ENCODE measurements at places on chromosomes 5 and 9.

- no peak for DNase-seq
Measured at GRCh38 chr9:110021891-110022290, 186.1 kb downstream of the C9orf152 start.

- peak; percentile 58 for DNase-seq
Measured at GRCh38 chr5:169450464-169450863, 133.1 kb upstream of the SPDL1 start.

- DNase-seq: no peak
Measured at GRCh38 chr9:13367784-13368183, 88.3 kb upstream of the MPDZ start.

DNA sequence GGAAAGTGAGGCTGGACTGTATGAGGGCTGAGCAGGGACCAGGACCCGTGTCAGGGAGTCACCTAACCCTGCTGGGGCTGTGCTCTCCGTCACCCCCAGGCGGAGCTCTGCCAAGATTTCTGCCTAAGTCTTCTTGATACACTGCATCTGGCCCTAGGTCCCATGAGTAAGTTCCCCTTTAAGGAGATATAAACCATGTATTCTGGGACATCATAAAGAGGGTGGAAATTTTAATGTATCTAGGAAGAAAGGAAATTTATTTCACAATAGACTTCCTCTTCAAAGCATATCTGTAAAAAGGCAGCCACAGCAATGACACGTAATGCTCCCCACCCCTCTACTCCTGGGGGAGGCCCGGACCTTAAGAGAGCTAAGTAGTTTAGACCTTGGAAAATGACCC is 183.4 kb downstream of the FBXL7 start:
- no peak for DNase-seq

DNA sequence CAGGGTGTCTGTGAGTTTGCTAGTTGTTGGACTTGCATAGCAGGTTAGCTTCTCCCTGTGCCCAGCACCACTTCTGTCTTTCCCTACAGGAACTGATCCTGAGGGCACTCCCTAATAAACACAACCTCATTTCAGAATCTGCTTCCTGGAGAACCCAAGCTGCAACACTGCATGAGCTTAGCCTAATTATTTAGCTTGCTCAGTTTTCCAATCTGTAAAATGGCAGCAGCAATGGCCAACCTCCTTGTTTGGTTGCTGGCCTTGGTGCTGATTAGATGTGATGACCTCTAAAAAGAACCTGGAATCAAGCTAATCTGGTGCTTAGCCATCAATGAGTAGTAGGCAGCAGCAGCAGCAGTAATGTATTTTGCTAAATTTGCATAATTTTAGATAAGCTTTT is 133.9 kb downstream of the ADCY2 start:
- no peak for DNase-seq

DNA sequence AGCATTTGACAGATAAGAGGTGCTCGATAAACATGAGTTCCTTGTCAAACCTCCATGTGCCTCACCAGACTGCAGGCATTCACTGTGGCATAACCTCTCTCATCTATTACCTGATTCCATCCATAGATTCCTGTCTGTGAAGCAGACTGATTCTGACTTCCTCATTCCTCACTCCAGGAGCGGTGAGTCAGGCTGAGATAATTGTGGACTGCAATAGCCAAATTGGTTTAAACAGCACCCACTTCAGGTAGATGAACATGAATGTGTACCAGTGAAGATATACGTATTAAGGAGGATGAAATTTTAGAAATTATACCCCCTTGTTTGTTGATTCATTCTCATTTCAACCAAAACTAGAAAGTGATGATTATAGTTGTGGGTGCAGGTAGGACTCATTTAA is 391.2 kb downstream of the HINT1 start:
- DNase-seq: no peak

DNA sequence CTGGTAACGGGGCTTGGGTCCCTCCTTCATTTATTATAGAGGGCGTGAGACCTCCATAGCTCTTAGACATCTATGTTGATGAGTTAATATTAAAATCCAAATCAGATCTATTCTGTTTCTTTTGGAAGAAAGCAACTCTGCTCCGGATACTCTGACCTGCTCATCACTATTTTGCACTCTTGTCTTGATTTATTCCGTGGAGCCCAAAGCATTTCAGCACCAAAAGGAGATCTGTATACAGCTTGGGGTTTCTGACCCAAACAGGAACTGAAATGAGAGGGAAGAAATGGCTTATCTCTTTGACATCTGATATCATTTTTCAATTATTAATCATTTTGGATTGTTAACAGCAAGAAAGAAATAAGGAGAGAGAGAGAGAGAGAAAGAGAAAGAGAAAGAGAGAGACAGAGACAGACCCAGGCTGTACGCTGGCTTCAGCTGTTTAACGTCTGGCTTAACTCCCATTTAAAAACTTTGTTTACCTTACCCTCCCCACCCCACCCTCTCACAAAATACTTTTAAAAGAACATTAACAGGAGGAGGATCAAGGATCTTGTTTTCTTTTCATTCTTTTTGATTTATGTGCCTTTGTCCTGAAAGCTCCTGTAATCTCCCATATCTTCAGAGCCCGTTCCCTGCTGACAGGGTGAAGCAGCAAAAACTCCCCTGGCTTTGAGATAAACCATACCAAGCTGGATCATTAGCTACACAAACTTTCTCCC is 231.4 kb upstream of the TUT7 start:
- DNase-seq: no peak

DNA sequence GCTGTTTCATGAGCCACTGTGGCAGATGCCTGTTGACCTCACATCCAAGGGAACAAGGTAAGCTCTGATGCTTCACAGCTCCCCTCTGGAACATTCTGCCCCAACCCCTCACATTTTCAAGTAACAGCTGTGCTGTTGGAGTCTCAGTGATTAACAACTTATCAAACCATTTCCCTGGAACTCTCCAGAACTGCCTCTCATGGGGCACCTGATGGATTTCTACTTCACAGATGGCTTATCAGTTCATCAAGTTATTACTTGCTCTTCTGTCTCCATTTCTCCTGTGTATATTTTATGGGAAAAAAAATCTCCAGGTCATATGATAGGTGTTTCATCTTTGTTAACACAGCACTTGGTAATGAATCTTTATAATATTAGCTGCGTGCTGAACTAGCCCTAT is 322.4 kb downstream of the MAN2A1 start:
- DNase-seq: no peak

- DNase-seq: no peak
Measured at GRCh38 chr9:103734471-103734870, 359.6 kb upstream of the SMC2 start.

DNA sequence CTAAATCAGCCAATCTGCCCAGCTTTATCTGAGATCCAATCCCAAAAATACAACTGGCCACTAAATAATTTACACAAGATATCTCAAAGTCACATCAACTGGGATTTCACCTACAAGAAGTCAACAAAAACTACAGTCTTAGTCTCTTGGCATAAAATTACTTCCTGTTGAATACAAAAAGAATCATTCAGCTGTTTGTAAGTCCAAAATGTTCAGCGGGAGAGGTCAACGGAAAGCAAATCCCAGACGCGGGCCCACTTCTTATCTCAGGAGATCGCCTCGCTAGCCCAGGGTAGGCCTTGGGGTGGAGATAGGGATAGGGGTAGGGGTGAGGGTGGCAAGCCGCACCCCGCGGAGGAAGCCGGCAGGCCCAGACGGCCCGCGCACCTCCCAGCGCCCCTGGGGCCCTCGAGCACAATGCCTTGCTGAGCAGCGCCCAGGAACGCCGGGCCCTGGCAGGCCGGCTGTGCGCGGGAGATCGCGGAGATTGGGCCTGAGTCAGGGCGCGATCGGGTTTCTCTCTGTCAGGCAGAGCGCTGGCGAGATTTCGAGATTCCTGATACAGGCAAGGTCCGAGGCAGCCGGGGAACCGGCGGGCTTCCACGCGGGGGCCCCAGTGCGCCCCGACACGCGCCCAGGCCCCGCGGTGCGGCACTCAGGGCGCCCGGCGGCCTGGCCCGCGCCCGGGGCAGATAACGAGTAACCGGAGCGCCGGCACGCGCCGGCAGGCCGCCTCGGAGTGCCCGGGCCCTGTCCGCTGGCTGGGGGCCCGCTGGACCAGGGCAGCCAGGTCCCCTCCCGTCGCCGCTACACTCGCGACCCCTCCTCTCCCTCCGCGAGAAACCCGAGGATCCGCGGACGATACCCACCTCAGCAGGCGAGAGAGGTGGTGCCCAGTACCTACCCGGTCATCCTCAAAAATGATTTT is 601 bp downstream of the HINT1 start:
- DNase-seq: peak; percentile 76

DNA sequence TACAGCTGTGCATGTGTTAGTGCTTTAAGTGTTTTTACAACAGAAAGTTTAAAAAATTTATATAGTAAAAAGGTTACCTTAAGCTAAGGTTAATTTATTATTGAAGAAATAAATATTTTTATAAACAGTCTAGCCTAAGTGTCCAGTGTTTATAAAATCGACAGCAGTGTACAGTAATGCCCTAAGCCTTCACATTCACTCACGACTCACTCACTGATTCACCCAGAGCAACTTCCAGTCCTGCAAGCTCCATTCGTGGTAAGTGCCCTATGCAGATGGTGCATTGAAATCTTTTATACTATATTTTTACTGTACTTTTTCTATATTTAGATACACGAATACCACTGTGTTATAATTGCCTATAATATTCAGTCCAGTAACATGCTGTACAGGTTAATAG is 159.1 kb downstream of the ROR2 start:
- DNase-seq: no peak

GRCh38 chr5:155258161-155258560 is 244.6 kb downstream of the KIF4B start:
- DNase-seq: no peak

- peak; percentile 2 for DNase-seq
Measured at GRCh38 chr9:112421771-112422222, 41.9 kb downstream of the HSDL2 start.

DNA sequence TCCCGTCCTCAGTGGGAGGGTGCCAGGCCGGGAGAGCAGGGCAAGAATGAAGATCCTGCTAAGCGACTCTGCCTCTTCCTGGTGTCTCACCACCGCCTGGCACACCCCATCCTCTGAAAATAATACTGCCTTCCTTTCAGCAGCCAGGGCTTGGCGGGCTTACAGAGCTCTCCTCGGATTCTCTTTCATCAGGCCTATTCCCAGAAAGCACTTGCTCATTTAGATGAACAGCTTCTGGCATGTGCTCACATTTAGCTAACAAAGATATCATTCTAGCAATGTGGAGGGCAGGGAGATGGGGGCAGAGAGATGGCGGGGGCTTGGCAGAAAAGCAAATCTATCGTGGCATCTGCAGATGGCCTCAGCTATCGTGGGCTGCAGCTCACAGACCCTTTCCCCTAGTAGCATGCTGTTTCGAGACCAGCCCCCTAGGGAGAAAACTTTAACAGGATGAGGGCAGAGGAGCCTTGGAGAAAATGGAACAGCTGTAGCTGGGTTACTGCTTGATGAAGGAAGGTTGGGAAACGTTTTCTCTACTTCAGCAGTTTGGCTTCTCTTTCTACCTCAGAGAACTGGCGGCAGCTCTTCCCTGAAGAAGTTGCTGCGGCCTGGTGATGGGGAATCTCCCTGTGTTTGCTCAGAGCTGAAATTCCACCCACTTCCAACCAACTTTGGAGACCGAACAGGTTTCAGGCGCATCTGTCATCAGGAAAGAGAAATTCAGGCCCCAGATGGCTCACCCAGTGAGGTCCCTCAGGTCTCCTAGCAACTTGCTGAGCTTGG is 102.1 kb downstream of the TMEM174 start:
- peak; percentile 76 for DNase-seq

DNA sequence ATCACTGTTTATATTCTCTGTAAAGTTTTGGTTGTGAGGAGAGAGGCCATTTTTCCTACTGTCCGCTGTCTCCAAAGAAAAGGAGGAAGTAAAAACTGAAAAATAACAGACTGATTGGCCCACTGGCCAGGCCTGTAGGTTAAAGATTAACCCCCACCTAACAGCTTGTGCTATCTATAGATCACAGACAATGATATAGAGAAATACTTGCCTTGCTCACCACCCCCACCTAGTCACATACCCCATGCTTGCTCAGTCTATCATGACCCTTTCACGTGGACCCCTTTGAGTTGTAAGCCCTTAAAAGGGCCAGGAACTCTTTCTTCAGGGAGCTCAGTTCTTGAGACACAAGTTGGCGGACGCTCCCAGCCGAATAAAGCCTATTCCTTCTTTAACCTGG is 357.4 kb downstream of the PRDM9 start:
- DNase-seq: no peak

DNA sequence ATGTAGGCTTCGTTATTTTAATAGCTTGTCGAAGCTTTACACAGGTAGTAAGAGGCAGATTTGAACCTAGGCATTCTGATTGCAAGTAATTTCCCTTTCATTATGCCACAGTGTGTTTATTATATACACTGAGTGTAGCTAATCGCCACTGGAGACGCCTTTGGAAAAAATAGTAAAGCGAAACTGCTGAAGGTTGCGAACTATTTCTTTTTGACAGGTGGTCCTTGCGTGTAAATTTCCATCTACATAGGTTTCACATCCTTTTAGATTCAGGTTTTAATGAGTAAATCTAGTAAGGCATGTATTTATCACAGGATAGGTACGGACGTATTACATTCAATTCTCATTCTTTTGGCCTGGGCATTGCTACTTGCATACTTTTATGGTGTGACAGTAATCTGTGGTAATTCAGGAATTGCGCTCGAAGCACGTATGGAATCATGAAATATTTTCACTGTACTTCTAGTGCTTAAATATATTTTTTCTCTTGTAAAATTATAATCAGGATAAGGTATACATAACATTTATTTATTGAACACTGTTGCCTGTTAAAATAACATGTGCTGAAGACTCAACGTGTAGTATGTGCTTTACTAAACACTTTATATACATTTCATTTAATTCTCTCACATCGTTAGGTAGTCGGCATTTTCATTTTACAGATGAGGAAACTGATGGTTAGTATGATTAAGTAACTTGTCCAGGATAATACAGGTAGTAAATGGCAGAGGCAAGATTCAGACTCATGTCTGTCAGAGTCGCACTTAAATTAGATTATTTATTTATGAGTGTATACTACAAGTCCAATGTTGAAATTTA is 1.8 kb downstream of the MARCHF6 start:
- DNase-seq: peak; percentile 88

GRCh38 chr5:149679876-149680809 is 50.0 kb upstream of the PPARGC1B start:
- DNase-seq: no peak

GRCh38 chr9:129383019-129383560 is 205.0 kb upstream of the IER5L start:
- no peak for DNase-seq

DNA sequence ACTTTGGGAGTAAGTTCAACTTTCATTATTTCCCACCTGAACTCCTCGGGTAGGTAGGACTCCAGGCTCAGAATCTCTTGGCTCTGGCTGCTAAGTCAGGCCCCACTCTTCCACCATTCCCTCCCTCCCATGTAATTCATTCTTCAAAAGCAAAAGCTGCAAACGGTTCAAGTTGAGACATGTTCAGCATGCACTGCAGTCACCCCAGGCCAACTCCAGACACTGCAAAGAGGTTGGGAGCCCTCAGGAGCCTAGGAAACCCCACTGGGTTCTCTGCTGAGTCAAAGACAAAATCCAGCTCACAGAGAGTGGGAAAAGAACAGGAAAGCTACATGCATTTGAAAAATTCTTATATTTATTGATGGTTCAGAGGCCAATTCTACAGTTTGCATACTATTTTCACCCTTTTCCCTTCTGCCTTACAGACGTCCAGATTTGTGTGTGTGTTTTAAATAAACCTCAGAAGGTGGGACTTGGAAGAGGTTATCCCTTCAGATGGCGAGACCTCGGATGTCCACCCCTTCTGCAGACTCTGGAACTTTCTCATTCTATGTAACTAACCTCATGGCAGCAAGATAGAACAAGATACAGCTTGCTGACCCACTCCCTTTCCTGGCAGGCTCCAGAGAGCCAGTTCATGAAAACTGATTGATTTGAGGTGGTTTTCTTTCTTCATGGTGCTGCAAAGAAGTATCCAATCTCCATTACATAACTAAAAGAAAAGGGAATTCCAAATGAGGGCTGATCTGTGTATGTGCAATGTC is 65.7 kb upstream of the EQTN start:
- DNase-seq: no peak

All from AG10803 (cell line).